Glutamatergic neuron (in vitro differentiated cells): ENCODE measurements at places on chromosomes 4 and X. TPM values are rescaled to one million over a fixed set of nuclear protein-coding genes. Genes with fewer than 3 reads are reported as not detected.

The MMRN1 gene
- total RNA-seq, result not detected

DNA sequence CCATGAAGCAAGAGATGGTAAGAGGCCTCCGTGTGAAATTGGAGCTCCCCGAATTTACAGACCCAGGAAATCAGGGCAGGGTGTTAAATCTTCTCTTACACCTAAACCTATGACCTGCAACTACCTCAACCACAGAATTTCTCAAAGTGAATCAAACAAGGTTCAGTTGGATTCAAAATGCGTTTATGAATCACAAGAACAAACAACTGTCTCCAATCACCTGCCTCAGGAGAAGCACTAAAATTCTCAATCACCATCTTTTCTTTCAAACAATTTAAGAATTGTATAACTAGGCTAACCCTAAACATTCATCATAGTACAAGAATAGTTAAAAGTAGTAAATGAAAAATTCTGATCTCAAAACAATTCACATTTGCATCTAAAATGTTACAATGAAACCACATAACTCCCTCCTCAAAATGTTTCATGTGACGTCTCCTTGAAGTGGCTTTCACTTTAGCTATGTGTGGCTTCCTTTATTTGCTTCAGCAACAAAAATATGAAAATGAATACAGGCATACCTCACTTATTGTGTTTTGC is 19.2 kb downstream of the PPP3CA start:
- DNase-seq, result no peak

- no peak for DNase-seq
These were observed 408.6 kb downstream of the FAM47B start for GRCh38 chrX:35351212-35351611.

- DNase-seq, result no peak
These were observed 75.7 kb upstream of the LRPAP1 start for GRCh38 chr4:3607690-3608552.
